ENCODE measurements at places on chromosomes 6 and 20.

DNA sequence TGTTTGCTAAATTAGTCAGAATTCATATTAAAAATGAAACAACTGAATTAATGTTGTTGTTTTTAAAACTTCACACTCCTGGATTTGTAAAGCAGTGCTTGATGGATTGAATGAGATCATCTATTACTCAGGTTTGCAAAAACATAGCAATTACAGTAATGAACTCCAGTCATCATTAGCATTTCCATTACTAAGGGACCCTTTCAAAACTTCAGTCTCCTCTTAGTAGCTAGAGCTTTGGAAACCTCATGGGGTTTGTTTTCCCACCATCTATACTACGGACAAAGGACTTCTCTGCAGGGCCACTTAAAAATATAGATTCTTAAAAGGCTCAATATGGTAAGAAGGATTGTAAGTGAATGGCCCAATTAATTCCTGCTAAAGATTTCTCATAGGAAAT is 209.9 kb upstream of the PRND start:
- DNase-seq = no peak

GRCh38 chr6:129695373-129696027 is 14.5 kb downstream of the ARHGAP18 start:
- peak; percentile 13 for DNase-seq

DNA sequence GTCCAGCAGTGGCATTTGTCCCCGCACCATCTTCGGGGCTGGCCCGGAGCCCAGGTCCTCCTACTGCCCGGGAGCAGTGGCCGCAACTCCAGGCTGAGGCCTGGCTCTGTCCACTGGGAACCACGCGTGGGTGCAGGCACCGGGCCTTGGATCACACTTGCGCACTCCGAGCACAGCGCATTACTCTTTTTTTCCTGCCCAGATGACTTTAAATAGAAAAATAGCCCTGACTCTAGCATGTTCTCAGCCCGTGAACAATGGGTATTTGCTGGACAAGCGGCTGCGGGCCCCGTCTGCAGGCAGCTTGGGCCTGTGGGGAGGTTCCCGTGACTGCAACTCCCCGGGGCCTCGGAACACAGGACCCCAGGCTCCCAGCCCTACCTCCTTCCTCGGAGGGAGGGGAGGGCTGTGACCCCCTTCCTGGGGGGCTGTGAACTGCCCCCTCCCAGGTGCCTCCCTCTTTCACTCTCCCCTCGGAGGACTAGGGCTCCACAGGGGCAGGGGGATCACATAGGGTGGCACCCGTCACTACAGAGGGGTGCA is 162.2 kb downstream of the TBXT start:
- no peak for DNase-seq

GRCh38 chr20:39025883-39026282 is 63.7 kb downstream of the DHX35 start:
- DNase-seq = peak; percentile 29

DNA sequence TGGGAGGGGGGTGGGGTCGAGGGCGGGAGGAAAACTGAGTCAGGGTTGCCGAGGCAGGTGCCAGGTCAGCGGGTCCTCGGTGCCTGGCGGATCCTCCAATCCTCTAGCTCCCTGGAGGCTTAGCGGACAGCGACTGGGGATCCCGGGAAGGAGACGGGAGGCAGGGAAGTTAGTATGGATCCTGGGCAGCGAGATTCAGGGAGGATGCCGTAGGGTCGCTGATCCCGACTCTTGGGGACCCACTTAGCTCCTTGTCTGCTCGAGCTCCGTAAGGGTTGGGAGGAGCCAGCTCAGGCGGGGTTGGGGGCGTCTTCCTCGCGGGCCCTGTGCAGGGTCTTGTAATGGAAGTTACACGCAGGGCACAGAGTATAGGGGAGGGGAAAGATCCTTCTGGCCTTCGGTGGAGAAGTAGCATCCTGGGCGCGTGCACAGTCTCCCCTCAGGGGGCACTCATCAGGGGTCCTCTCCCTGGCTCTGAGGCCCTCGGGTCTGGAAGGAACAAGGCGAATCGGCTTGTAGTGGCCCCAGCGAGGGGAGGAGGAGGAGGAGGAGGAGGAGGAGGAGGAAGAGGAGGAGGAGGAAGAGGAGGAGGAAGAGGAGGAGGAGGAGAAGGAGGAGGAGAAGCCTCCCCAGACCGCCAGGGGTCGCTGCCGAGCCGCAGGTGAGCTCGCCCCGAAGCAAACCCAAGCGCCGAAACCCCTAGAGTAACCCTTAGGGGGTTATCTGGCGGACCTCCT is 6.4 kb upstream of the SLC12A5 start:
- peak; percentile 76 for DNase-seq
